ENCODE measurements at places on chromosomes 12 and 14.

DNA sequence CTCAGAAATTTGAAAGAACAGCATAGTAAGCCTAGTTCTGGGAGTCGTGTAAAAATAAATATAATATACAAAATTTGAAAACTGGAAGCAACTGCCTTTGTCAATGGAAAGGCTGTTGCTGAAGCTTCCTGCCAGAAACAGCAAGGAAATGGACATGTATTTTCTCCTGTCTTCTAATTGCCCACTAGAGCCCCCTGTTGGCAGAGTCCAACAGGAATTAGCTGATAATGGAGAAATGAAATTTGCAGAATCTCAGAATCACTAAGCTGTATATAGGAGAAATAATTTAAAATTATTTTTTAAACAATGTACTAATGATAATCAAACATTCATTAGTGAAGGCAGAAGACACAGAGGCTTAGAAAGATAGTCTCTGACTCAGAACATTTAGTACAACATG is 414.8 kb downstream of the SLC6A15 start:
- DNase-seq, result no peak
- no peaks in the 10 kb centered on the region for H3K36me3 ChIP-seq

GRCh38 chr14:94398182-94398479 is 9.7 kb upstream of the SERPINA1 start:
- no peak for DNase-seq
- no peaks in the 10 kb centered on the region for H3K27me3 ChIP-seq
- no peak overlapping the region for H3K4me3 ChIP-seq

DNA sequence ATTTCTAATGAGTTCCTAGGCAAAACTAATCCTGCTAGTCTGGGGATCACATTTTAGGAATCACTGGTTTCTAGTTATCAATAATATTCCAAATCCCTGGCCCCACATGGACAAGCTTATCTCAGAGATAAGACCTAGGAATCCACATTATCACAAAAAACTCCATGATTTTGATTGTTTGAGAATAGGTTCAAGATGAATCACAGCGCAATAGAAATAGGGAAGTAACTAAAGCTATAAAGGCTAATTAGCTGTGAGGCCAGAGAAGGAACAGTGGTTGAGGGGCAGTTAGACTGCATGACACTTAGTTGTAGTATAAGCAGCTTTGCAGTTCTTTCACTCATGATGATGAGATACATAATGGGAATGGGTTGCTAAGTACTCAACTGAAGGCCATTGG is 13.1 kb upstream of the ATP5F1B start:
- H3K4me3 ChIP-seq, result no peak overlapping the region
- H3K4me1 ChIP-seq, result no peaks in the 10 kb centered on the region
- no peaks in the 10 kb centered on the region for H3K36me3 ChIP-seq
- H3K27me3 ChIP-seq, result no peaks in the 10 kb centered on the region

GRCh38 chr12:84411031-84411430 is 501.6 kb downstream of the SLC6A15 start:
- H3K4me3 ChIP-seq, result no peak overlapping the region
- DNase-seq, result no peak
- no peaks in the 10 kb centered on the region for H3K27me3 ChIP-seq
- no peak overlapping the region for H3K27ac ChIP-seq
- no peaks in the 10 kb centered on the region for H3K36me3 ChIP-seq
